ENCODE measurements at places on chromosomes 7 and 10. TPM values are rescaled to one million over a fixed set of nuclear protein-coding genes. Genes with fewer than 3 reads are reported as not detected.
A peak's percentile ranks its signal among the peaks of the same experiment; 100 is the strongest.

- H3K27ac ChIP-seq: no peak overlapping the region
- H3K4me1 ChIP-seq: peaks cover 19% of the 10 kb centered on the region
- H3K36me3 ChIP-seq: no peaks in the 10 kb centered on the region
- H3K27me3 ChIP-seq: no peaks in the 10 kb centered on the region
- no peak overlapping the region for H3K4me3 ChIP-seq
Observed at GRCh38 chr10:114491933-114492332, 87.6 kb upstream of the AFAP1L2 start.

Gene ELN
- total RNA-seq: 5.2 TPM

Gene LIPJ
- 0.42 TPM for total RNA-seq

GRCh38 chr7:87027900-87028299 lies 31.6 kb downstream of the ELAPOR2 start:
- no peak overlapping the region for H3K27ac ChIP-seq
- H3K4me1 ChIP-seq: no peaks in the 10 kb centered on the region
- H3K27me3 ChIP-seq: no peaks in the 10 kb centered on the region
- no peak for DNase-seq
- no peaks in the 10 kb centered on the region for H3K36me3 ChIP-seq

DNA sequence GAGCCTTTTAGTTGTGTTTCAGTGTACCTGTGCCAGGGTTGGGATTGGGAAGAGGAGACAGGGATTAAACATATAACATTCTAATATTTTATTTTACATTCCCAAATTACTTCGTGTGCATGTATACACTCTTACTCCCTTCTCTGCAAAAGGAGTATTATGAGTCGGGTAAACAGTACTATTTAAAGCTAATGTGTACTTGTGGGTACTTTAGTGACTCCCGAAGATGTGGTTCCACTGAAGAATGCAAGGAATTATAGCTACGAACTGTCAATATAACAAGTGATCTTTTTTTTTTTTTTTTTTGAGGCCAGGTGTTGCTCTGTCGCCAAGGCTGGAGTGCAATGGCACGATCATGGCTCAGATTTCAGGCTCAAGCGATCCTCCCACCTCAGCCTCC lies 122.6 kb upstream of the RPA3 start:
- no peak overlapping the region for H3K27ac ChIP-seq
- H3K4me3 ChIP-seq: no peak overlapping the region
- no peaks in the 10 kb centered on the region for H3K4me1 ChIP-seq
- no peaks in the 10 kb centered on the region for H3K36me3 ChIP-seq

GRCh38 chr10:131691481-131692090 lies 209.2 kb upstream of the PPP2R2D start:
- no peak overlapping the region for H3K4me3 ChIP-seq
- H3K4me1 ChIP-seq: no peaks in the 10 kb centered on the region
- DNase-seq: no peak
- H3K36me3 ChIP-seq: no peaks in the 10 kb centered on the region
- no peaks in the 10 kb centered on the region for H3K27me3 ChIP-seq
- H3K27ac ChIP-seq: no peak overlapping the region

DNA sequence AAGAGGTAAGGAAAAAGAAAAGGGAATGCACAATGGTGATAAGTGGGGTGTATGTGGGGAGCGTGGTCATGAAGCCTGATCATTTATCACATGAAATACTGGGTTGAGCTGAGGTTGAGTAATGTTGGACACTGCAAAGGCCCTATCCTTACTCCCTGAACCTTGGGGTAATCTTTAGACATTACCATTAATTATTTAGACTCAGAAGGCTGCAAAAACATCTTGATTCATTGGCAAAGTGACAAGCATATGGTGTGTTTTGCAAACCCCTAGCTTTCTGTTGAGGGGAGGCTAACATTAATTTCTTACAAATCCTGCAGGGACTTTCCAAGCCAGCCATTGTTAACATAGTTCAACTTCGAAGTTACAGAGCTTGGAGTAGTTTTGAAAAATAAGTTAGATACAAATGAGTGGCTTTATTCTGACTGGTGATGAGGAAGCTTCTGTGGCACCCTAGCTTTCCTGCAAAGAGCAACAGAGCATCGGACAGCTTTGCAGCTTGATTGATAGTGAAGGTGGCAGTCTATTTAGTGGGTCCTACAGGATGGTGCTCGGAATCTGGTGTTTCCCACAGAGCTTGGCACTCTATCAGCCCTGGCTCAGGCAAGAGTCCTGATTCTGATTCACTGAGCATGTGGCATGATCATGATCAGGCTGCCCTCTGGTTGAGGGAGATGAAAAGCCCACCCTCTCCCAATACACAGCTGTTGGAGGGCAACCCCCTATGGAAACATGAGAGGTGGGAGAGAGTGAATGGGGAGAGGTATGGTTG lies 153.7 kb upstream of the NPVF start:
- H3K27me3 ChIP-seq: no peaks in the 10 kb centered on the region
- H3K36me3 ChIP-seq: no peaks in the 10 kb centered on the region
- peak overlapping the region; percentile 51 for H3K27ac ChIP-seq
- no peak overlapping the region for H3K4me3 ChIP-seq
- DNase-seq: no peak

DNA sequence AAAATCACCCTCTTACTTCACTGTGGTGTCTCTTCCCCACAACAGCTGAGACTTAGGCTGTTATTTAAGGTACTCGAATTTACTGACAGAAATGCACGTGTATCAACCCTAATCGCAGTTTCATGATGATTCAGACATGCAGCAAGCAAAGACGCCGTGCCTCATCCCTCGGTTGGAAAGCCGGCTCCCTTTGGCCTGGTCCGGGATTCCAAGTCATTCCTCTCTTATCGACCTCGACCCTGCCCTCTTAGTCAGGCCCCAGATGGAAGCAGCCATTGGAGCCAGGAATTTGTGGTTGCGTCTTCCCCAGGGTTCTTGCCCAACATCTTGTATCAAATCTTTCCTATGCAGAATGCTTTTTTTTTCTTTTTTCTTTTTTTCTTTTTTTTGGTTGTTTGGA lies 229.5 kb downstream of the GATA3 start:
- H3K4me1 ChIP-seq: peaks cover 12% of the 10 kb centered on the region
- DNase-seq: no peak
- H3K27me3 ChIP-seq: no peaks in the 10 kb centered on the region
- no peak overlapping the region for H3K27ac ChIP-seq

DNA sequence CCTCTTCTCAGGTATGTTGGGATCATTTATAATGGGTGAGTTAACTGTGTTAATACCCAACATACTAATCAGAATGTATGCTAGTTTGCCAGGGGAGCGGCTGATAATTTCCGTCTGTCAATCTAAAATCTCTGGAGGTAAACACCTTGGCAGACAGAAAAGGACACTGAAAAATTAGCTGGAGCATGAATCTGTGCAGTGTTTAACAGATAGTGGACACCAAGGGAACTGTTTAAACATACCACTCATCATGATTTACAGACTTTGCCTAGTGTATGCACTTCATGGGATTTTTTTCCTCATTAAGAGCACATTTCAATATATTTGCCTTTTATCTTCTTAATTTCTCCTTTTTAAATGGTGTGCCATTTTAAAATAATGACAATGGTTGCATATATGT lies 68.2 kb downstream of the SLC13A1 start:
- H3K36me3 ChIP-seq: no peaks in the 10 kb centered on the region
- H3K27ac ChIP-seq: no peak overlapping the region
- DNase-seq: no peak
- no peaks in the 10 kb centered on the region for H3K4me1 ChIP-seq

DNA sequence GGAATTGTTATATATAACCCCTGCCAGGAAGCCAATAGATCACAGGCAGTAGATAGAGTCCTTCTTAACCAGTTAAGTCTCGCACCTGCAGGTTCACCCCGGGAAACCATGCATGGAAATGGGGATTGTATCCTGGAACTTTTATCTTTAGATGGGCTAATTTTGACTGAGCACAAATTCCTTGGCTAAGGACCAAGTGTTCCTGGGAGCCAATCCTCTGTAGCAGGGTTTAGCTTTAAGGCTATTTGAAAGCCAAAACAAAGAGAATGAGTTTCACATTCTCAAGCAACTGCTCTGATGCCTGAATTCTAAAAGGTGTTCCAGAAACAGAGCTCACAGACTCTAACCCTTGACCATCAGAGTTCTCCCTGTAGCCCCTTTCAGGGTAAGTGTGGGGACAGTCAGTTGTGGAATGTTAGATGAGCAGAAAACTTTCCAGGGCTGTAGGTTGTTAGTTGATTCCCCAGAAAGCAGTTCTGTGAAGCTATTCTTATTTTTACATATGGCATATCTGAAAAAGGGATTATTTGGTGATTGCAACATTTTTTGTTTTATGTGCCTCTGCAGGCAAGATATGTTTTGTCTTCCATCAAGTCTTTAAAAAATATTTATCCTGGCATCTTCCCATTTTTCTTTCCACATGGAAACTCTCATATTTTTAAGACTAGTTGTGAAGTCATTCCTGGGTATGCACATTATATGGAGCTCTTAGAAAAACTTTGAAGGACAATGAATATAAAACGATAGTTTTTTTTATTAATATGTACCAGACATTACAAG lies 16.2 kb upstream of the NPVF start:
- no peaks in the 10 kb centered on the region for H3K4me1 ChIP-seq
- H3K36me3 ChIP-seq: no peaks in the 10 kb centered on the region
- no peak for DNase-seq
- H3K4me3 ChIP-seq: no peak overlapping the region
- H3K27ac ChIP-seq: no peak overlapping the region

Gene MOGAT3
- total RNA-seq: not detected

- no peaks in the 10 kb centered on the region for H3K36me3 ChIP-seq
- DNase-seq: no peak
- H3K4me1 ChIP-seq: no peaks in the 10 kb centered on the region
- H3K27me3 ChIP-seq: no peaks in the 10 kb centered on the region
Observed at GRCh38 chr10:133186416-133187090, 26.5 kb downstream of the KNDC1 start.

GRCh38 chr10:52551046-52551445 lies 221.5 kb downstream of the MBL2 start:
- H3K4me1 ChIP-seq: no peaks in the 10 kb centered on the region
- no peaks in the 10 kb centered on the region for H3K36me3 ChIP-seq
- H3K4me3 ChIP-seq: no peak overlapping the region
- H3K27ac ChIP-seq: no peak overlapping the region
- H3K27me3 ChIP-seq: no peaks in the 10 kb centered on the region

Gene TECPR1
- 12.7 TPM for total RNA-seq

Gene VAX1
- total RNA-seq: not detected

Data from thymus (tissue), 14 donors.